ENCODE measurements at places on chromosomes 2 and 18.

- DNase-seq: no peak
Observed at GRCh38 chr2:188293601-188294351, 2.1 kb downstream of the GULP1 start.

DNA sequence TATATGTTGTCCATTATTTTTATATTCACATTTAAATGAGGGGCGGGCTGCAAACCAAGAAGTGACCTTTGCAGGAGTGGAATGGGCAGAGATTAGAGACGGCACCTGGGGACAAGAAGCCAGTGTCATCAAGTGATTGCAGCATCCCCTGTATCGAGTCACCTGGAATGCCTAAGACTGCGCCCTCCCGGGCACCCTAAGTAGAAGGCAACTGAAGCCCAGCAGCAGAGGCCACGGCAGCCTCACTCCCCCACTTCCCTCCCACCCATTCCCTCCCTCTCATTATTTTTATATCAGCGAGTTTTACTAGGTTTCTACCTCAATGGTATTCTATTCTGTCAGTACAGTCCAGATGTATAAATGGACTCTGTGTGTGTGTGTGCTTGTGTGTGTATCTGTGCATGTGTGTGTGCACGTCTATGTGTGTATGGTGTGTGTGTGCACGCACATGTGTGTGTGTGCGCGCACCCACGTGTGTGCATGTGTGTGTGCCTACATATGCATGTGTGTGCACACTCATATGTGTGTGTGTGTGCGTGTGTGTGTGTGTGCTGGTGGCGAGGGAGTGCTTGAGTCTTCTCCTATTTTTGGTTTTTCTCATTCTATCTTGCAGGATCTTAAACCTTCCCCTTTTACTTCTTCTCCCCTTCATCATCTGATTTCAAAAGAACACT lies 106.8 kb upstream of the SLC66A3 start:
- no peak for DNase-seq

DNA sequence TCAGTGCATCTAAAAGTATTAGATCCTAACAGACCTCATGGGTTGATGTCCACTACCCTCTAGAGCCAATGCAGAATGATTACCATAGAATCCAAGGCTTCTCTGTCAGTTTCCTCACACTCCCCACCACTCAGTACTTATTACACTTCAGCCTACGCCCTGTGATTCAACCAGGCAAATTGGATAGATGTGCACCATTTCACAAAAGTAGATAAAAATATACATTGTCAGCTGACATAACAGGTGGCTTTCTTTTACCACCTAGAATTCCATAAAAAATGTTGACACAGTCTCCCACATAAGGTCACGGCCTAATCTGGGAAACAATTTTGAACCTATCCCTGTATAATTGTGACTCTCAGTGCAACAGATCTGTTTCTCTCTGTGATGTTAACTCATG lies 144.9 kb downstream of the CERS6 start:
- no peak for DNase-seq

GRCh38 chr2:71637736-71638135 lies 184.4 kb downstream of the DYSF start:
- DNase-seq: no peak

GRCh38 chr18:49651033-49651432 lies 89.2 kb downstream of the LIPG start:
- no peak for DNase-seq

GRCh38 chr2:169761970-169762292 lies 28.3 kb downstream of the KLHL23 start:
- no peak for DNase-seq

DNA sequence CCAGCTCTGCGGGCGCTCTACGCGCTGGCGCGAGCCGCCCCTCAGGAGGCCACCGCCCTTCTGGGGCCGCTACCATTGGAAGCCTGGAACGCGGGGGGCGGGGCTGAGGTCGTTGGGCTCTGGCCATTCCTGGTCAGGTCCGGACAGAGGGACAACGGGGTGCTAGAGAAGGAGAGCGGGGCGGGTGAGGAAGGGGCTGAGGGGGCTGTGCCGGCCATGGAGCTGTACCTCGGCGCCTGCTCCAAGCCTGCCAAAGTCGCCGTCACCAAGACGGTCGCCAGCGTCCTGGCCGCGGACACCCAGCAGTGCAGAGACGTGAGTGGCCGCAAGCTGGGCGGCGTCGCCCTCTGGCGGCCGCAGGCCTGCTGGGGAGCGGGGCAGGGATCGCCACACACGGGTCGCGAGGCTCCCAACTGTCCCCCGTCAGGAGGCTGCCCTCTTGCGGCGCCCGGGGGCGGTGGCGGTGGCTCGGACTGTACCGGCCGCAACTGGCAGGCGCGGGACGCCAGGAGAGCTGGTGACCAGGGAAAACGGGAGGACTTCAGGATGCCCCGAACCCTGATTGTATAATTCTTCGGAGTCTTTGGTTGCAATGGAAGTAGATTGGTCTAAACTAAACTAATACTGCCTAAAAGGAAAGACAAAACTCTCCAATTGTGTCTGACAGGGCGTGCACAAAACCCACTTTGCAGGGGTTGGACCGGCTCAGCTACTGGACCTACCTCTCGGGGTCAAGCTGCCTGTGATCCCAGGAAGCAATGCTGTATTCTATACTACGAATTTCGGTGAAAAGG lies at the start of gene FSIP2:
TSS of gene FSIP2 (plus strand) at position 126 of the 794 bp plus-strand sequence. CDS start at position 217, 91 bp downstream.
- DNase-seq: no peak

- no peak for DNase-seq
Observed at GRCh38 chr18:70036771-70037347, 89.2 kb upstream of the CD226 start.

GRCh38 chr18:48702346-48703027 lies 163.7 kb downstream of the CTIF start:
- DNase-seq: no peak

DNA sequence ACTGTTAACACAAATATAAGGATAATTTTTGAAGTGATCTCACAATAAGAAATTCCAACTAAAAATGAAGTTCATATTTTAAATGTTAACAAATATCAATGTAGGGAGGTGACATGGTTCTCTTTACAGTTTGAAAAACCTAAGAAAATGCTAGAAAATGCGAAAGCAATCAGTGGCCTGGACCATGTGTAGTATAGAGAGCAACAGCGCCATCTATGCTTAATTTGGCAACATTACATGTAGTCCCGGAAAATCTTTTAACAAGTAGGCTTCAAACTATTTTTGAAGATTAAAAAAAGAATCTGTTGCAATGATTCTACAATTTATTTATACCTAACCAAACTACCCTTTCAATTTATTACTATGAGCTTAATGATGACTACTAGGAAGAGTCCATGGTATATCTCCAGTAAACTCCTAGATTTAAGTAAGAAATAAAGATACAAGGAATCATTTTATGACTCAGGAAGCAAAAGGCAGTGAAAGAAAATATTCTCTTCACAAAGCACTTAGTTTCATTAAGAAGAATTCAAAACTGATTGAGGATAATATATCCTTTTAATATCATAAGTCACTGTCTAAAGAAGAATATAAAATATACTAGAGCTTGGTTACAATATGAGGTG lies 33.3 kb downstream of the NDUFA10 start:
- no peak for DNase-seq

- DNase-seq: no peak
Observed at GRCh38 chr2:159136391-159136790, 150.1 kb downstream of the WDSUB1 start.

DNA sequence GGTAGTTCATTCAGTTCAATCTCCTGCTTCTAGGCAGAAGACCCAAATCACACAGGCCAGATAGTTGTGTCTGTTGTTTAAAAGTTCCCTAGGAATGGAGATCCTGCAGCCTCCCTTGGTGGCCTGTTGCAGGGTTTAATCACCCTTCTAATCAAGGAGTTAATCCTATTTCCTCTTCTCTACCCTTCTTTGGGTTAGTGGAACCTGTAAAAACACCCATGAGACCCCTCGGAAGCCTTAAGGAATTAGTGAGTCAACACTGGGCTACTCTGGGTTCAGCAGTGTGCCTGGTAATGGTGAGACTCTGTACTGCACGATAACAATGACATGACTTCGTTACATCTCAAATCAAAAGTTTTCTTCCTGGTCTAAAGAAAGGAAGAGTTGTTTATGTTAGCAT lies 217.6 kb upstream of the NRP2 start:
- no peak for DNase-seq

GRCh38 chr2:101003278-101003775 lies 1.2 kb downstream of the RPL31 start:
- DNase-seq: no peak

DNA sequence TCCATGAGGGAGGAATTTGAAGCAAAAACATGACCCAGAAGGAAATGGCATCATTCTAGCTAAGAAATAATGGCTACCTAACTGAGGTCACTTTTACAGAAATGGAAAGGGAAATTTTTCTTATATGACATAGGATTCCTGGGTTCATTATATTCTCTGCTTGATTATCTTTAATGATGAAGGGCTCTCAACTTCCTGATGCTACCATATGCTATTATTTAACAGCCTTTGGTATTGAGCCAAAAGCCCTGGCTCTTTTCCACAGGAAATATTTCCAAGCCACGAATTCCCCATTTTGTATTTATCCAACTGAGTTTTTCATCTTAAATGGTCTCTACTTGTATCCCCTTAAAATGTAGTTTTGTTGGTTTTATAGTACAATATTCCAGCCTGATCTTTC lies 63.2 kb upstream of the NPAS2 start:
- DNase-seq: no peak

- DNase-seq: no peak
Observed at GRCh38 chr2:95086017-95086416, 35.6 kb downstream of the MRPS5 start.

GRCh38 chr2:187316040-187316439 lies 132.0 kb downstream of the CALCRL start:
- no peak for DNase-seq

- no peak for DNase-seq
Observed at GRCh38 chr2:179285060-179285459, 20.4 kb upstream of the SESTD1 start.

DNA sequence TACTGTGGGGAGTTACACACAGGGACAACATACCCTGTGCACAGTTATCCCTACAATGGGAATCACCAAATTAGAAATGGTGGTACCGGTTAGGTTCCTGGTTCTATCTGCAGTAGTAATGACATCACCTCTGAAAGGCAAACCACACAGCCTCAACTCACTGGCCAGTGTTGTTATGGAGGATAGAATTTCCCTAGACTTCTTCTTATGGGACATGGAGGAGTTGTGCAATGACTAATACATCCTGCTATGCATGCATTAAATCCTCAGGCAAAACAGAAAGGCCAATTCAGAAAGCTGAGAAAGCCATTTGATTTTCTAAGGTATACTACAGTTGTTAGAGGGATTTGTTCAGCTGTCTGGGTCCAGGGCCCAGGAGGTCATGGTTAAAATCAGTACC lies 439.3 kb downstream of the TMX3 start:
- no peak for DNase-seq

DNA sequence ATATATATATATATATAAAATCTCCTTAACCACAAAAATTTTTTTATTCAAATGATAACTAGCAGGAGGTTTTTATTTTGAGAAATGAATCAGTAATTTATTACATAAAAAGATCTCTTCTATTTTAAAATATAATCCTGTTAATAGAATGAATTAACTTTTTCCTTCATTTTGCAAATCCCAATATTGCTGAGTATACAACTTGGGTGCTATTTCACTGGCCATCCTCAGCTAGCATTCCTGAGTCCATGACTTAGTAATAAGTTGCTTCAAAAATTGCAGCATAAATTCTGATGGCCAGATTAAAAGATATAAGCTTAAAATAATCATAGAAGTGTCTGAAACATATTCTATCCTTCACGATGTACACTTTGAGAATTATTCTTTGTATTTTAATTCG lies 155.6 kb downstream of the FSIP2 start:
- DNase-seq: no peak

GRCh38 chr2:134314202-134314601 lies 60.3 kb downstream of the MGAT5 start:
- no peak for DNase-seq

- DNase-seq: peak; percentile 4
Observed at GRCh38 chr2:30072250-30072842, 74.5 kb upstream of the YPEL5 start.

DNA sequence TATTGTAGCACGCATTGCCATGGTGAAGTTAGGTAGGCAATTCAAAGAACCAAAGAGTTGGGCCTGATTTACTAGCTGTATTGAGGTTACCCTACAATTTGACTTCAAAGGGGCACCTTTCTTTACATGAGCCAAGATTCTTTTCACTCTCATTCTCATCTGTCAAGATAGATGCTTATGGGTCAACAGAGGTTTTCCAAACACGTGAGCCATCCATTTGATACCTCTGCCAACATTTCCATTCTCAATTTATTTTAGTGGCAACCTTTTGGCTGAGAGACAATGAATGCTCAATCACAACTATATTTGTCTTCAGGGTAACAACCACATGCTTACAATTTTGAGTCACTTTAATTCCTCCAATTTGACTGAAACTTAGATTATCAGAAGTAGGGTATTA lies 370.6 kb upstream of the CDH20 start:
- DNase-seq: no peak

- DNase-seq: no peak
Observed at GRCh38 chr2:239360421-239361310, 40.2 kb downstream of the HDAC4 start.

DNA sequence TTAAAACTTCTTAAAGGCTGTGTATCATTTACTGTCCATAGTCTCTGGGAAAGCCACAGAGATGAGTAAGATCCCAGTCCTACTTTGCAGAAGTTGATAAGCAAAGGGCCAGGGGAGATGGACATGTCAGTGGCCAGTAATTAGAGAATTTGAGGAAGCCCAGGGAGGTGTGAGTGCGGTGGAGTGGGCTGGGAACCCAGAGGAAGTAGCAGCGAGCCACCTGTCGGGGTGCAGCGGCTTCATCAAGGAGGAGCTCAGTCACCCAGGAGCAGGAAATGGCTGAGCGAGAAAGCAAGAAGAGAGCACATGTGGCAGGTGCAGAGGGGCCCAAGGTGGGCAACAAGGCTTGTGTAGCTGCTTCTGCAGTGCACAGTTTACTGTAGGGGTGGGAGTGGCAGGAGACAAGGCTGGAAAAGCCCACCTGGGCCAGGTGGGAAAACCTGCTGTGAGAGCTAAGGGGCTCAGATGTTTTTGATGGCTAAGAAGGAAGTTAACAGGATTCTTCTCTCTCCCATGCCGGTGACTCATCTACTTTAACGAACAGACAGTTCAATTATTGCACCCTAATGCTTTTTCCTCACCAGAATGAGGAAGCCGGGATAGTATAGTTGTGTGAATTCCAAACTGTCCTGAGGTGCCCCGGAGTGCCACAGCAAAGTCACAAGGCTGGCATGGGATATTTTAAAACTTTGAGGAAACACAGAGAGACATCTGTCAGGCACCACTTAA lies 34.8 kb upstream of the MGAT5 start:
- no peak for DNase-seq

- no peak for DNase-seq
Observed at GRCh38 chr18:57131101-57131500, 15.8 kb upstream of the BOD1L2 start.

GRCh38 chr2:70425682-70426301 lies 123.9 kb upstream of the FAM136A start:
- no peak for DNase-seq

- no peak for DNase-seq
Observed at GRCh38 chr2:30298302-30298701, 67.0 kb downstream of the LBH start.

DNA sequence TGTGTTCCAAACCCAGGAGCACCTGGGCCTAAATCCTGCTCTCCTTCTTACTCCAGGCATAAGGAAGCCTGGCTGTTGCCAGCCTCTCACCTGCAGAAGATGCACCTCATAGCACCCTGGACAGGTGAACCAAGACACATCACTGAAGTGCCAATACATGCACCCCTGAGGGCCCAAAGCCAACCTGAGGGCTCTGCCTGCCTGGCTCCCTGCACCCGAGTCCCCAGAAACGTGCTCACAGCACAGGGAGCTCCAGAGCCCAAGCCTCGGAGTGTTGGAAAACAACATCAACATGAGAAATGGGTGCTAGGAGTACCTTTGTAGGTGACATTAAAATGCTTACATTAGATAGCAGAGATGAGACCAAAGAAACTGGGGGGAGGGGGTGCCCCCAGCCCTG lies 96.3 kb upstream of the RAB6C start:
- DNase-seq: no peak

Measured in stimulated activated CD4-positive, alpha-beta T cell treated with anti-CD3 and anti-CD28 coated beads, Interleukin-15, amount 100 ng/mL, for 1 hour (primary cell).